ENCODE measurements at places on chromosomes 16 and 17.

DNA sequence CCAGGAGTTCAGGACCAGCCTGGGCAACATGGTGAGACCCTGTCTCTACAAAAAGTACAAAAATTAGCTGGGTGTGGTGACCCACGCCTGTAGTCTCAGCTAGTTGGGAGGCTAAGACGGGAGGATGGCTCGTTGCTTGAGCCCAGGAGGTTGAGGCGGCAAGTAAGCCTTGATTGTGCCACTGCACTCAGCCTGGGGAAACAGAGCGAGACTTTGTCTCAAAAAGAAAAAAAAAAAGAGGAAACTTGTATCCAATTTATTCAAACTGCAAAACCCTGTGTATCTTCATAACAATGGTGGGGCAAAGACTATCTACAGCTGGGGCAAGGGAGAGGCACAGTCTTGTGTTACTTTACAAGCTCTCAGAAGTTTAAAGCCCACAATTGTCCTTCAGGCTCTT lies 21.5 kb downstream of the GRB7 start:
- DNase-seq = no peak

DNA sequence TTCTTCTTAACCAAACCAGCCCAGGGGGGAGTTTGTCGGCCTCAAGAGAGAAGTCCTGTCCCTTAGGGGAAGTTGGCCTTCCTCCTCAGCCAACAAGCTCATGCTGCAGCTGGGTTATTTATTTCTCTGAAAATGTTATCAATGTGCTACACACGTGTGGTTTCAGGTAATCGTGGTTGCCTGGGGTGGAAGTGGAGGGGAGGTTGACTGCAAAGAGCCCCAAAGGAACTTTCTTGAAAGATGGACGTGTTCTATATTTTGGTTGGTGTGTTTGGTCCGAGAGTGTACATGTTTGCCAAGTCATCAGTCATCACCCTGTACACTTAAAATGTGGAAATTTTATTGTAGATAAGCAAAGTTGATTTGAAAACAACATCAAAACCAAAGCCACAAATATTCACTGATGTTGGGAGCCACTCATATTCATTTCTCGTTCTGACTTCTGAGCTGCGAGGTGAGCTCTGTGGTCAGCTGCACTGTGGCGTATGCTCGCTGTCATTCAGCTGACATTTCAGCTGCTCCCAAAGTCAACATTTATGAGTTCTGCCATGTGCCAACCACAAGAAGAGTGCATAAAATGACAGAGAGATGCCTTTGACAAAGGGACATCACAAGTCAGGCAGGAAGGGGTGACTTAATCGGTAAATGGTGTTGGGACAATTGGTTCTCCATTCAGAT lies 26.5 kb upstream of the ADGRG1 start:
- no peak for DNase-seq

GRCh38 chr17:77366206-77366557 lies 225.4 kb downstream of the SEC14L1 start:
- no peak for DNase-seq

DNA sequence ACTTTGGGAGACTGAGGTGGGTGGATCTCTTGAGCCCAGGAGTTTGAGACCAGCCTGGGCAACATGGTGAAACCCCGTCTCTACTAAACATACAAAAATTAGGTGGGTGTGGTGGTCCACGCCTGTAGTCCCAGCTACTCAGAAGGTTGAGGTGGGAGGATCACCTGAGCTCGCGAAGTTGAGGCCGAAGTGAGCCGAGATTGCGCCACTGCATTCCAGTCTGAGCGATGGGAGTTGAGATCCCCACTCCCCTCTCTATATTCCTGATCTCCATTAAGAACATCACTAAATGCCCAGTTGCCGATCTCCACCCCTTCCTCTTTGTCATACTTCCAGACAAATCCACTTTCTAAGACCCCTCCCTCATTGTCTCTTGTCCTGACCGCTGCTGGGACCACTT lies 24.3 kb upstream of the ZNF652 start:
- DNase-seq = no peak

- no peak for DNase-seq
These were observed 14.5 kb downstream of the SPIRE2 start for GRCh38 chr16:89842471-89843408.

GRCh38 chr16:1182316-1182671 lies 29.4 kb downstream of the CACNA1H start:
- no peak for DNase-seq

GRCh38 chr17:29115961-29116803 lies 64.0 kb downstream of the MYO18A start:
- peak; percentile 11 for DNase-seq

DNA sequence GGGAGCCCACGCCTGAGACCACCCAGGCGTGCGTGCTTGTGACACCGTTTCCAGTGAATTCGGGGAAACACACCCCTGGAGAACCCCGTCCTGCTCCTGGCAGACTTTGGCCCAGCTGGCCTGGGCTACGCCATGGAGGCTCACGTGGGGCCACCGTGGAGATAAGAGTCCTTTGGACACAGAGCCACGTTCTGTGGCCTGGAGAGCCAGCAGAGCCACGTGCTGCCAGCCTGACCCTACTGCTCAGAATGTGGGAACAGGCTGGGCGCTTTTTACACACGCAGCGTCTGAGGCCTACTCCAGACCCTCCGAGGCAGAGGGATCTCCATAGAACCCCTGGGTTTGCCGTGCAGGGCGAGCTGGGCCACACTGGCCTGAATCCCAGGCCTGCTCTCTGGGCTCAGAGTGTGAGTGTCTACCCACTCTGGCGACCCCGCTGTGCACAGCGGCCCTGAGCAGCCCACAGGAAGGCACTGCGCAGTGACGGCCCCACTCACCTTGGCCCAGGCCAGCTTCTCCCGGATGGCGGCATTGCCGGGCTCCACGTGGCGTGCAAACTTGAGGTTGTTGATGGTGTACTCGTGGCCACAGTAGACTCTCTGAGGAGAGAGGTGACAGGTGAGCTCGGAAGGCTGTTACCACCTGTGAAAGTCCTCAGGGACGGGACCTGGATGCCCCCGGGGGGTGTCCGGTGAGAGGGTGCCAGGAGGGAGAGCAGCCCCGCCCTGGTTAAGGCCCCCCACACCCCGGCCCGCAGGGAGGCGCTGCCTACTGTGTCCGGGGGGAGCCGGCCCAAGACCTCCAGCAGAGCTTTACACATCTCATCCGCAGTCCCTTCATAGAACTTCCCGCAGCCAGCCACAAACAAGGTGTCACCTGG lies 10.0 kb downstream of the HAGH start:
- no peak for DNase-seq

- no peak for DNase-seq
These were observed 141.3 kb upstream of the HSBP1 start for GRCh38 chr16:83666449-83666848.

DNA sequence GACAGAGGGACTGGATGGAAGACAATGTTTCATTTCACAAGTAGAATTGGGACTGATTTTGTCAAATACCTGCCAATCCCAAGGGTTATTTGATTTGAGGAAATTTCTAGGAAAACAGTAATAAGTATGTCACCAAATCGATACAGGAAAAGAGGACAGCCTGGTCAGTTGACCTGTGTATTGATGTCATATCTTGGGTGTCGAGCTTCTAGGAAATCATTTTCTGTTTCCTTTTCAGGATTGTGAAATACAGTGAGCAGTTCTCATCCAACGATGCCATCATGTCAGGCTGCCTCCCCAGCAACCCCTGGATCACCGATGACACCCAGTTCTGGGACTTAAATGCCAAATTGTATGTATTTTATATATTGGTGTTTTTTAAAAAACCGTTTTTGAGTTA lies 56.1 kb downstream of the RGS9 start:
- no peak for DNase-seq

GRCh38 chr17:56785997-56786680 lies 47.6 kb downstream of the C17orf67 start:
- DNase-seq = no peak

- no peak for DNase-seq
These were observed 106.7 kb downstream of the TTC19 start for GRCh38 chr17:16106161-16106891.

All from T-helper 2 cell (primary cell).